ENCODE measurements at places on chromosomes 16 and 17.

GRCh38 chr16:66904846-66905632 is 13.6 kb downstream of the CDH16 start:
- no peak for DNase-seq

- peak; percentile 31 for DNase-seq
These were observed 3.9 kb downstream of the GFAP start for GRCh38 chr17:44911133-44912001.

- no peak for DNase-seq
These were observed 59.1 kb upstream of the INTS2 start for GRCh38 chr17:61986898-61987297.

GRCh38 chr16:87881324-87882200 is 12.3 kb upstream of the SLC7A5 start:
- no peak for DNase-seq

GRCh38 chr16:80680839-80681238 is 123.6 kb downstream of the CDYL2 start:
- no peak for DNase-seq

GRCh38 chr17:27808628-27809027 is 8.3 kb upstream of the NOS2 start:
- no peak for DNase-seq

DNA sequence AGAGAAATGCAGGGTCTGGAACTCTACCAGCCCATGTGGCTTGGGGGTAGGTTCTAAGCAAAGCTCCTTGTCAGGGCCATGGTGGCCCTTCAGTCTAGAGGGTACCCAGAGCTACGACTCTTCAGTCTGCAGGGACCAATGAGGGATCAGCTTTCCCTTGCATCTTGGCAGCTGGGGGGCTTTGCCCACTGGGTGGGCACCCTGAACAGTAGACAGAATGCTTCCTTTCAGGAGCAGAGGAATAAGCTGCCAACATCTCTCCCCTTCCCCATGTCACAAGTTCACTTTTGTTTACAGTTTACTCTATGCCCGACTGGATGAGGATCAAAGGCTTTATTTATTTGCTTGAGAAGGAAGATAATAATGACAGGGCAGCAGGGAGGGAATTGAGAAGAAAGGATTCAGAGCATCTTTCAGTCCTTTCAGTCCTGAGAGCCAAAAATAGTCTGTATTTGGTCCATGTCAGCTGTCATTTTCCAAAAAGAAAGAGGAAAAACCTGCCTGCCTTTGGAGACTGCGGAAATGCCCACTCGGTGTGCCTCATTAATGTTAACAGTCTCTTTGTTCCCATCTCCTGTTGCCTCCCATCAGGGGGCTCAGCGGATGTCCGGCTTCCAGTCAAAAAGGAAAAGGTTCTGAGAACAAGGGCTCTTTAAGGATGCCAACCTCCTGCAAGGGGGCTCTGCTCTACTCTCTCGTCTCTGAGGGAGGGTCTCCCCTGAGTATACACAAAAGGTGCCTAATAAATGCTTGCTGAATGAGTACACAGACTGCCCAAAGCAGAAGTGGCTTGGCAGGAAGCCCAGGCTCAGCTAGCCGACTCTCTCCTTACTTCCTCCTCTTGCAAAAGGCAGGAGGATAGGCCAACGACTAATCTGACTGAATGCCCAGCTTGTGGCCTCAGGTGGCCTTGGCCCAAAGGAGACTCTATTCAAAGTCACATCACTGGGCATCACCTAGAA is 17.1 kb downstream of the TRAF4 start:
- DNase-seq, result no peak

GRCh38 chr17:76816590-76817135 is 51.5 kb upstream of the MGAT5B start:
- peak; percentile 30 for DNase-seq

GRCh38 chr17:44376124-44376523 is 12.5 kb upstream of the FAM171A2 start:
- DNase-seq, result no peak

DNA sequence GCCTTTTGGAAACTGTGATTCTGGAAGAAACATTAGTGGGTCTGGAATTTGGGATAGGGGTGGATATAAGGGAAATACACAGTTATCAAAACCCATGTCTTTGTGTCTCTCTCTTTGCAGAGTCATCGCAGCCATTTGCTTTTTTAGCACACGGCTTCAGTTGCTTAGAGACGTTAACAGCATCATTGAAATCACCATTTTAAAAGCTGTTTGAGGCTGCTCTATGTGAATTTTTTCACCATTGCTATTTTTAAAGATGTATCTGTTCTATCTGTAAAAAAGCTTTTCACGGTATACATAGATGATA is 47.3 kb downstream of the OMG start:
- no peak for DNase-seq

GRCh38 chr17:61349350-61349749 is 50.3 kb upstream of the TBX2 start:
- no peak for DNase-seq

GRCh38 chr16:85173981-85174751 is 61.9 kb upstream of the CIBAR2 start:
- DNase-seq, result no peak

DNA sequence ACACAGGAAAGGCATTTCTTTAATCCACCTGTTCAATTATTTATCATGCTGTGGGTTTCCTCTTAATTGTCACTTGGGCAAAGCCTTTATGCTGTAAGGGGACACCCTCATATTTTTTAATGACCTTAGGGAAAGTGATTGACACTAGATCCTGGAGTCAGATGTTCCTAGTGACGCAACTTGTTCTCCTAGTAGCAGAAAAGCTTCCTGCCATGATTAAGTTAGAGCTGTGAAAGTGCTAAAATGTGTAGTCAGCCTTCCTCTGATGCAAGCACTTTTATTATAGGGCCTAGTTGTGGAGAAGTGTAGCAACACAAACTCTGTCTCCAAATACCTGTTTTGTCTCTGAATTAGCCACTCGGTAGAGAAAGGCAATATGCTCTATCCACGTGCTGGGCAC is 12.3 kb downstream of the TMEM100 start:
- no peak for DNase-seq

GRCh38 chr16:18931756-18932155 is 5.5 kb upstream of the SMG1 start:
- no peak for DNase-seq

GRCh38 chr17:73430165-73430680 is 118.4 kb upstream of the CDC42EP4 start:
- no peak for DNase-seq

- no peak for DNase-seq
These were observed 43.8 kb downstream of the LAT start for GRCh38 chr16:29028457-29029167.

- DNase-seq, result no peak
These were observed 49.7 kb downstream of the NF1 start for GRCh38 chr17:31144428-31144827.

DNA sequence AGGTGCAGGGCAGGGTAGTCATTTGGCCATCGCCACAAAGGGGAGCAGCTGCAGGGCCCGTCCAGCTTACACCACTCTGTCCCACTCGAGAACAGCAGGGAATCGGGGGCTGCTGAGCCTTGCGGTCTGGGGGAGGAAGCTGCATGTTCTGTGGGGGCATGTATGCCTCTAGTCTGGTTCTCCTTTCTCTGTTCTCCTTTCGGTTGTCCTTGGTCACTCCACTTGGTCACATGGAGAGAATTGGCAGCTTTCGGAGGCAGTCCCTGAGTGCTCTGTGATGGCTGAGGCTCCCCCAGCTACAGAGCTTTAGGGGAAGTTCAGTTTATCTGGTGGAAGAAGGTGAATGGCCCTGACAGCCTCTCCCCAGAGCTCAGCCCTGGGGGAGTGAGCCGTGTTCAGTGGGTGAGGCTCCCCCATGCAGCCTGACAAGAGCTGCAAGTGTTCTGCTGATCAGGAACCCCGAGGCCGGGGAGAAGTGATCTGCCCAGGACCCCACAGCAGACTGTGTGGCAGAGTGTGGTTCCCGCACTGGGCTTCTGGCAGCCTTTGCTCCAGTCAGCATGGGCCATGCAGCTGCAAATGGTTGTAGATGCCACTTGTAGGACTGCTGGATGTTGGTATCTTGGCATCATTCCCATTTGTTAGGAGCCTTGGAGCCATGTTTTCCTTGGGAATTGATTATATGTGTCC is 22.3 kb upstream of the SMPD3 start:
- DNase-seq, result no peak

- no peak for DNase-seq
These were observed 19.5 kb downstream of the PCTP start for GRCh38 chr17:55770196-55770870.

GRCh38 chr17:35099908-35100307 is 19.8 kb downstream of the RAD51D start:
- no peak for DNase-seq

DNA sequence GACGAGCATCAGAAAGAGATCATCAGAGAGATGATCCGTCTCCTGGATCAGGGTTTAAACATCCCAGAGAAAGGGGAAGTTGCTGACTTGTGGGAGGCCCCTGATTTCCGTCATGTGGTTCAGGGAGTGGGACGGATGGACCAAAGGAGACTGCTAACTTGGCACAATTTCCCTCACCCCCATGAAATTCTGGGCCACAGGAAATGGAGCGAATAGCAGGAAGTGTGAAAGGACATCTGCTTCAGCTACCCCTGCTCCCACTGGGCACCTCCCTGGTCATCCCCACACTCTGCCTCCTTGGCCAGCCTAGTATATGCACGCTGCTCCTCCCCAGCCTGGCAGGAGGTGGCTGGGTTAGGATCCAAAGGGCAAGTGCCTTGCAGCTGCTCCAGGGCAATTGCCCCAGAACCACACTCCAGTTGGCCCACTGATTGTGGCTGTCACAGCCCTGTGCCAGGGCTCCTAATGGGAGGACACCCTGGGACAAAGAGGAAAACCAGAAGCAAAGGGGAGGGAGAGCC is 1.3 kb downstream of the ARRB2 start:
- DNase-seq, result no peak

DNA sequence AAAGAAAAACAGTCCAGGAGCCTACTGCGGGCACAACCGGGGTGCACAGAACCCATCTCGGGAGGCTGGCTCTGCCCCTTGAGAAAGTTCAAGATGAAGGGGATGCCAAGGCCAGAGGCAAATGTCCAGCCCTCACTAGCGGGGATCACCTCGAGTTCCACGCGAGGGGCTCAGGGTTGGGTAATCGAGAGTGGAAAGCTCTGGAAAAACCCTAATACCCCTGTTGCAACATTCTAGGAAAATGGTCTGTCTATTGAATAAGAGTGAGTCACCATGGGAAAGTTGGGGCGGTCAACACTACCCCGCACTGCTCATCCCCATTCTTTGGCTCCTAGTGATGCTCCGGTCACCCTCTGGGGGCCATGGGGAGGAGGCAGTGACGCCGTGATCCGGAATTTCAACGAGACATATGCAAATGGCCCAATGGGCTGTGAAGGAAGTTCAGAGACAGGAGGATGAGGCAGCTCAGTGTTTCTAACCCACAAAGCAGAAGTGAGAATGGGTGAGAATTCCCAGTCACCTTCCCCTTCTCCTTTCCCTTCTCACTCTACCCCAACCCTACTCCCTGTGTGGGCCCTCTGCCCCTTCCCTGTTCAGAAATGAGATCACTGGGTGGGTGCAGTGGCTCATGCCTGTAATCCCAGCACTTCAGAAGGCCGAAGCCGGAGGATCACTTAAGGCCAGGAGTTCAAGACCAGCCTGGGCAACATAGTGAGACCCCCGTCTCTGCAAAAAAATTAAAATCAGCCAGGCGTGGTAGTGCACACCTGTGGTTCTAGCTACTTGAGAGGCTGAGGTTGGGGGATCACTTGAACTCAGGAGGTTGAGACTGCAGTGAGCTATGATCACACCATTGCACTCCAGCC is 22.4 kb downstream of the SOCS3 start:
- no peak for DNase-seq

DNA sequence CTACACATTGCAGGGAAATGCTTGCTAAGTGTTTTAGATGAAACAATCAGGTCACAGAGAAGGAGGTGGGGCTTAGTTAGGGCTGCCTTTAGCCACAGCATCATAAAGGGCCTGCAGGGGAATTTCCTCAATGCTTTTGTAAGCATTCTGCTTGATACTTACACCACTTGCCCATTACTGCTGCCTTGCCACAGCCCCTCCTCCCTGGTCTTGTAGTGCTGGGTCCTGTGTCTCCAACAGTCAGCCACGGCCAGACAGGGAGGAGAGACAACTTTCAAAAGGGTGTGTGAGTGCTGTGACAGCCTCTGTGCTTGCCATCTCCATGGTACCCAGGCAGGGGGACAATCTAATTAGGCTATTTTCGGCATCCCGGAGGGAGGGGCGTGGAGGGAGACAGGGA is 111.2 kb downstream of the SHISA9 start:
- DNase-seq, result no peak

DNA sequence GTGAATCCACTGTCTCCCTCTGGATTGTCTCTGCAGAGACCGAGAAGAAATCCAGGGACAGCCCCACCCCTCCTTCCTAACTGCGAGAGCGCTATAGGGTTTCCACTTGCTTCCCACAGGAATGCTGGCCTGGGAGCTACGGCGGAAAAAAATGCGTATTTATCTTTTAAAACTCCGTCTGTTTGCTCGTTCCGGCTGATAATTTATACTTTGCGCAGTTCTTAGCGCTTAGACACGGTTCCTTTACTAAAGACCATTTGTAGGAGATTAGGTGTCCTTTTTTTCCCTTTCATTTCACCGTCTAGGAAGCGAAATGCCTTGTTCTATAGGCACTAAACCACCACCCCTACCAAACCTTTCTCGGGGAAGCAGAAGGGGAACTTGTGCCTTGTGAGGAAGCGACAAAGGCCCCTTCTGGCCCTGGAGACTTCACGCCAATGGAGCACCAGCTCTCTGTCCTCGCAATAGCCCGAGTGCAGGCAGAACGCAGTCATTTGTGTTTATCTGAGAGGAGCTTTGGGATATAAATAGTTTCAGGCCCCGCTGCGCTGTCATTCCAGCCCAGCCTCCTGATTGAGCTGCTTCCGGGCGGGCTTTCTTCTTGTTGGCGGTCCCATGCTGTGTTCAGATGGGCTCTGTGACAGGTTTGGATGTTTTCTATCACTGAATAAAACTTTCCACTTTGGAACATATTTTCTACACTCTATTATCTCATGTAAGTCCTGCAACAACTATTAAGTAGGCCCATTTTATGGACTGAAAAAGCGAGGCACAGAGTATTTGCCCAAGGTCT is 791 bp upstream of the SUPT4H1 start:
- DNase-seq, result peak; percentile 8

- no peak for DNase-seq
These were observed 14.6 kb downstream of the LRRC36 start for GRCh38 chr16:67341250-67341649.

DNA sequence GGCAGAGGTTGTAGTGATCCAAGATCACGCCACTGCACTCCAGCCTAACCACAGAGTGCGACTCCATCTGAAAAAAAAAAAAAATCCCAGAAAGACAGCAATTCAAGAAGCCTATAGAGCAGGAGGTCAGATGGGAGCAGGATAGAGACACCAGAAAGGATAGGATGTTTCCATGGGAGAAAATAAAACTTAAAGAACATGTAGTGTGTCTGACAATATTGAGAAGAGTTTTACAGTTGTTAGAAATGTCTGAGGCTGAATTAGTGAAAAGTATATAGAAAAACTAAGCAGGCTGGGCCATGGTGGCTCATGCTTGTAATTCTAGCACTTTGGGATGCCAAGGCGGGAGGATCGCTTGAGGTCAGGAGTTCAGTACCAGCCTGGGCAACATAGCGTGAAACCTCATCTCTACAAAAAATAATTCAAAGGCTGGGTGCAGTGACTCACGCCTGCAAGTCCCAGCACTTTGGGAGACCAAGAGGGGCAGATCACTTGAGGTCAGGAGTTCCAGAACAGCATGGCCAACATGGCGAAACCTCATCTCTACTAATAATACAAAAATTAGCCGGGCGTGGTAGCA is 15.3 kb upstream of the TRIM37 start:
- no peak for DNase-seq
